ENCODE measurements at places on chromosomes 16 and 17.

GRCh38 chr17:73003487-73003886 is 89.0 kb downstream of the SLC39A11 start:
- no peak for DNase-seq

GRCh38 chr16:57446531-57447185 is 527 bp downstream of the CIAPIN1 start:
- DNase-seq: no peak

DNA sequence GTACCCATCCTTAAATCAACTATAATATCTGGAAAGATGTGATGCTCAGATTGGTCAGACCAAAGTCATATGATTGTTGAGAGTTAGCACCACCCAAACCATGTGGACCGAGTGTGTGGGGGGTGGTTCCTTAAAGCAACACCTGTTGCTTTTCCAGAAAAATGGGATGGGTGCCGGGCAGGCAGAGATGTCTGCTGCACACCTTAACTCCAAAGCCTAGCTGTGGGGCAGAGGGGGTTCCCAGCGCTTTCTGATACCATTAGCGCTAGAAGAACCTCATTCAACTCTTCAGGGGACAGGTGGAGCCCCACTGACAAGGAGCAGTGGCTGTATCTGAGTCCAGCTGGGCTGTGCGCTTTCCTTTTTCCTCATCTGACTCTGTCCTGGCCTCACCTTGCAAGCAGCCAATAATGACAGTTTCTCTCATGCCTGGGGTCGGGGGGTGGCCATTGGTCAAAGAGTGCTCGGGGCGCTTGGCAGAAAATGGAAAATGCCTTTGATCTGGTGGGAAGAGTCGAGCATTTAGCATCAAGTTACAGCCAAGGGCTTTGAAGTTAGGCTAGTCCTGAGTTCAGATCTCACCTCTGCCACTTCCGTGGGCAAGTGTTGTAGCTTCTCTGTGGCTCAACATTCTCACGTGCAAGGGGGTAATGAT is 82.6 kb downstream of the IRX3 start:
- DNase-seq: no peak

GRCh38 chr17:41835214-41835799 is 725 bp downstream of the NT5C3B start:
- no peak for DNase-seq

DNA sequence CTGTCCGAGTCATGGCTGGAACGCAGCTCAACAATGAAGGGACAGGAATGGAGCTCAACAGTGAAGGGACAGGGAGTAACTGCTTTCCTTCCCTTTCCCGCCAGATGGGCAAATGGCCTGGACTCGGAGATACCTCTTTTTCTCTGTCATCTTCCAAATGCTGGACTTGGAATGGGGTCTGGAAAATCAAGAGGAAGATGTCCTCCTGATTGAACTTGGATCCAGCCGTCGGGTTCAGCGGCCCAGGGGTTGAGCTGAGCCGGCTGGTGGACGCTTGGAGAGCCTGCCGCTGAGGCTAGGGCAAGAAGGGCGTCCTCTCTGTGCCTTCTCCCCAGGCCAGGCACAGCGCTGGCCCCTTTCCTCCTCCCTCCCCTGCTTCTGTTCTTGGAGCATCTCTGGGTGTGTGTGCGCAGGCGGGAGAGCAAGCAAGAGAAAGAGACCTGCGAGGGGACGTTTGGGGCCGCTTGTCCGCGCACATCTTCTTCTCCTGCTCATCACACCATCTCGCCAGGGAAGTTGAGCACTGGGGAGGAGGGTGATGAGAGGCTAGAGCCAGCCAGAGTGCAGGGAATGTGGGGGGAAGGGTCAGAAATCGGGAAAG is 6.6 kb downstream of the NEUROD2 start:
- no peak for DNase-seq

- no peak for DNase-seq
These were observed 69.2 kb upstream of the DOC2B start for GRCh38 chr17:250487-251300.

GRCh38 chr17:79986411-79987186 is 49.1 kb downstream of the TBC1D16 start:
- no peak for DNase-seq

GRCh38 chr16:29656688-29657523 is 6.1 kb upstream of the SPN start:
- no peak for DNase-seq

GRCh38 chr17:55330344-55330933 is 65.7 kb downstream of the HLF start:
- no peak for DNase-seq

DNA sequence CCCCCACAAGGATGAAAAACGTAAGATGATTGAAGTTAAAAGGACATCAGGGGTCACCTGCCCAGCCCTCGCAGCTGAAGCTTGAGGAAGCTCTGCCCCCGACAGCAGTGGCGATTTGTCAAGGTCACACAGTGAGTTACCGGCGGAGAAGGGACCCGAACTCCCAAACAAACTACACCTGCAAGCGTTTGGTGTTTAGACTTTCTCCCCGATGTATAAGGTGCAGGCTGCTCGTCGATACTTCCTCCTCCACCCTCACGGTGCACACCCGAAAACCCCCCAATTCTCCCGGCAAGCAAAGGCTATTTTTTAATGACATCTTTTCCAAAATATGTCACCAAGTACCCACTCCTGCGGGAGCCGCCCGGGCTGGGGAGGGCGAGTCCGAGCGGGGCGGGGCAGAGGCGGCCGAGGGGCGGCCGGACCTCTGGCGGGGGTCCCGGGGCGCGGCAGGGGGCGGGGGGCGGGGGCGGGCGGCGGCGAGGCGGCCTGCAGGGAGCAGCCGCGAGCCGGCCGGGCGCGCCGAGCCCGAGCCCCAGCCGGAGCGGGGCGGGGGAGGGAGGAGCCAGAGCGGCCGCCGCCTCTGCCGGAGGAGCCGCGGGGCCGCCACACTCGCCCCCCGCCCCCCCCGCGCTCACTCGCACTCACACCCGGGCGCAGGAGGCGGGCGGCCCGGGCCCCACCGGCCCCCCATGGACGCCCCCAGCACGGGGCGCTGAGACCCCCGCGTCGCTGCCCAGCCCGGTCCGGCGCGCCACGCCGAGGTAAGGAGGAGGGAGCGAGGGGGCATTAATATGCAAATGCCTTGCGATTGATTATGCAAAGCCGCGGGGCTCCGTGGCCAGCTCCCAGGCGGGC is at the start of gene THRA:
THRA (plus strand) TSS at position 637 of the 858 bp plus-strand sequence. CDS start 11,524 bp downstream, outside the sequence.
- no peak for DNase-seq

- DNase-seq: no peak
These were observed 14.0 kb upstream of the FAM83G start for GRCh38 chr17:19018600-19018950.

DNA sequence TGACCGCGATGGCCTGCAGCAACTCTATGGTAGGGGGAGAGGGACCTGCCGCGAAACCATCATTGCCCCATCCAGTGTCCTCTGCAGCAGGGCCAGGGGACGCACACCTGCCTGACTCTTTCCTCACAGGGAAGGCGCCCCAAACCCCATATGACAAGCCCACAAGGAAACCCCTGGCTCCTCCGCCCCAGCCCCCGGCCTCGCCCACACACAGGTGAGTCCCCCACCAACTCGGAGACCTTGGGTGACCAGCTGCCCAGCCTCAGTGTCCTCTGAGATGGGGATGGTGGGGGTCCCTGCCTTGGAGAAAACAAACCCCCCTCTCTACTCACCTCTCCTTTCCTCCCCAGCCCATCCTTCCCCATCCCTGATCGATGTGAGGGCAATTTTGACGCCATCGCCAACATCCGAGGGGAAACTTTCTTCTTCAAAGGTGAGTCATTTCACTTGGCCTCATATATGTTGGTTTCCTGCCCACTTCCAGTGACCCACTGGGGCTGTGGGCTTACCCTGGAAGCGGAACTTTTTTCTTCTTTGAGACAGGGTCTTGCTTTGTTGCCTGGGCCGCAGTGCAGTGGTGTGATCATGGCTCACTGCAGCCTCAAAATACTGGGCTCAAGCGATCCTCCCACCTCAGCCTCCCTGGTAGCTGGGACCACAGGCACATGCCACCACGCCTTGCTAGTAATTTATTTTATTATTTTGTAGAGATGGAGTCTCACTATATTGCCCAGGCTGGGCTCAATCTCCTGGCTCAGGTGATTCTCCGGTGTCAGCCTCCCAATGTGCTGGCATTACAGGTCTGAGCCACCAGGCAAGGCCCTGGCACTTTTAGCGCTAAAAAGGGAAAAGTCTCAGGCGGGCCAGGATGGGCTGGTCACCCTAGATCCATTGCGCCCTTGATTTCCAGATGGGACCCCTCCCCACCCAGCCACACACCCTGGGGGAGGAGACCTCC is 8.0 kb upstream of the IL32 start:
- no peak for DNase-seq

- DNase-seq: no peak
These were observed 151.1 kb downstream of the SKAP1 start for GRCh38 chr17:48278760-48279491.

DNA sequence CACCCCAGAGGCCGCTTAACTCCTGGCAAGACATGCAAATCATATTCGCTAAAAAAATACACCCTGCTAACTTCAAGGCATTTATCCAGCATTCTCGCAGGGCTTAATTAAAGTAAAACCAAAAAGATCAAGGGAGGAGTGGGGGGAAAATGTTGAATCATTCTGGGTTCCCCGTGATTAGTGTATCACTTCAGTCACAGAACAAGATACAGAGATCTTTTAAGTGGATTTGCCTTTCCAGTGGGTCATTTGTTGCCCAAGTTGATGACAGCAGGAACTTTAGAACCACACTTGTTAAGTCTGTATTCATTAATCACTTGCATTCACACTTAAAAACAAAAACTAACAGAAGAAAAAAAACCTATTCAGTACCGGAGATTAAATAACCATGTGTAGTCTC is 17.3 kb downstream of the CRYBA1 start:
- DNase-seq: no peak

GRCh38 chr16:77868478-77868877 is 80.1 kb downstream of the VAT1L start:
- no peak for DNase-seq

DNA sequence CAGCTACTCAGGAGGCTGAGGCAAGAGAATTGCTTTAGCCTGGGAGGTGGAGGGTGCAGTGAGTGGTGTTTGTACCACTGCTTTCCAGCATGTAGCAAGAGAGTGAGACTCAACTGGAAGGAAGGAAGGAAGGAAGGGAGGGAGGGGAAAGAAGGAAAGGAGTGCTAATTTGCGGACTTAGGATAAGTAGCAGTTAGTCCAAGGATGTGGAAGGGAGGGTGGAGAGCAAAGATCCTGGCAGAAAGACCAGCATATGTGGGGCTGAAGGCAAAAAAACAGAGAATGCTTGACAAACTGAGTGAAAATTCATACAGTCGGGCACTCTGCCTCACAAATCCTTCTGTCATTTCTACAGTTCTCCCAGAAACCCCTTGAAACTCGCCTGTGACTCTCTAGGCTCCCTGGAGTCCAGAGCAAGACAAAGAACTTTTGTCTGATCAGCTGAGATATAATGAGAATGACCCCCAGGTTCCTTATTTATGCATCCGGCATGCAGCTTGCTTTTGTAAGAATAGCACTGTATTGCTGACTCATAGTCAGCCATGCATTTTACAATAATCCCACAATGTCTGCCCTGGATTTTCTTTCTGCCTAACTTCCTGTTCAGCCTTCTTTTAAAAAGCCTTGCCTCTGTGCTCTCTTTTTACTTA is 31.5 kb downstream of the CDK5RAP3 start:
- peak; percentile 79 for DNase-seq

DNA sequence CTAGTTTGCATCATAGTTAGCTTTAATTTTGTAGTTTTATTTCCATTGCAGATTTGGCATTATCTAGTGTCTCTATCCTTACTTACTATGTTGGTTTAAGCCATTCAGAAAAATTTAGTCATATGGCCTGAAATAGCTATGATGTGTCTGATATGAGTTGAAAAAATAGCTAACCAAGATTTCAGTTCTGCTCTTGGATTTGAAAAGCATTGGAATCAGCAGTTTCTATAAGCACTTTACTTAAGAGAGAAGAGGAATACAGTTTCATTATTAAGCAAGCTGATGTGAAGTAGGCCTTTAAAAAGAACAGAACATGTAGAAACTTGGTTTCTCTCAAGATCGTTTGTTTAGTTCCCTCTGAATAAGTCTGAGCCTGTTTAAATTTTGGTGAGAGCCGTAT is 25.9 kb downstream of the LPCAT2 start:
- no peak for DNase-seq

- DNase-seq: no peak
These were observed 3.7 kb downstream of the RPH3AL start for GRCh38 chr17:348692-349425.

DNA sequence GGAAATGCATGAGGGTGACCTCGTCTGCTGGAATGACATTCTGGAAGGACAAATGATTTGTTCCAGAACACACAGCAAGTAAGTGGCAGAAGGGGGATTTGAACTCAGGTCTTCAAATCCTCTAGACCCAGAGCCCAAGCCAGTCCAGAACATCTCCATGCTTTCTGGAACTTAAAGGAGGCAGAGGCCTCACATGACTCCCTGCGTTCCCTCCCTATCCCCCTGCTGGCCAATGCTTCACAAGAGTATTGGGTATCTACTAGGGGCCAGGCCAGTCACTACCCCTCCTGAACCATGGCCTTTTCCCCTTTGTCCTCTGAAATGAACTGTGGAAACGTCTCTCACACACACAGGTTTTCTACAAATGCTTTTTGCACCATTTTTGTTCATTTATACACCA is 7.6 kb upstream of the BEAN1 start:
- DNase-seq: no peak

GRCh38 chr16:10878644-10879501 is 1.9 kb downstream of the CIITA start:
- DNase-seq: no peak

GRCh38 chr16:28258567-28258966 is 33.8 kb upstream of the SBK1 start:
- no peak for DNase-seq

- no peak for DNase-seq
These were observed 44.2 kb downstream of the NUP93 start for GRCh38 chr16:56774016-56774680.

DNA sequence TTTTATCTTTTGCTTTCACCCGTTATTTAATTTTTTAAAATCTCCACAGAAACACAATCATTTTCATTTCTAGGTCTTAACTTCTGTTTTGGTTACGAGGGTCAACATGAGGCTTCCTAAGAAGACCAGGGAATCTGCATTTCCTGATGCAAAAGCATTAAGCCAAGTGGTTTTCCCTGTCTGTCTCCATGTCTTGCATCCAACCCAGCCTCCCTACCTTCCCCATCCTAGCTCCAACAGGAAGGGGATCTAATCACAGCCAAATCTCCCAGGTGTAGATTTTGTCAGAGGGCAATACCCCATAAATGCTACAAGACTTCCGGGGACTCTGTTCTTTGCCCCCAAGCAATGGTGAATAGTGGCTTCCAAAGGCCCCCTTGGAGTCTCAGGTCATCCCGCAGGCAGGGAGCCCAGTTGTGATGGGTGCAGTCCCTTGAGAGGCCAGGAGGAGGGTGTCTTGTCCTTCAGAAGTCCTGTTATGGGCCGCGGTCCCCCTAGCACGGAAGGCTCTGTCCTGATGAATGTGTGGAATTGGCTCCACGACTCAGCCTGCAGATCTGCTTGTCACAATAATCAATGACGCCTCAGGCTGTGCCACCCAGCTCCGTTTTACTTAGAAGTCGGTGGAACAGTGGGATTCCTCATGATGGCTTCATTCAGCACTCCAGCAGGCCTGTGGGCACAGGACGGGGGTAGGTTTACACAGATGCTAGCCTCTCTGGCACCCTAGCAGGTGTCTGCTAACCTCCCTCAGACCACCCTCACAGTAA is 141.1 kb downstream of the RGS9 start:
- DNase-seq: no peak

GRCh38 chr17:4167786-4168185 is 24.8 kb downstream of the CYB5D2 start:
- DNase-seq: peak; percentile 34

- DNase-seq: no peak
These were observed 19.3 kb downstream of the CARHSP1 start for GRCh38 chr16:8849411-8850011.
